Stimulated activated CD8-positive, alpha-beta memory T cell treated with anti-CD3 and anti-CD28 coated beads, Interleukin-4, amount 100 ng/mL, for 1 hour (primary cell): ENCODE measurements at places on chromosomes 13 and 19.

DNA sequence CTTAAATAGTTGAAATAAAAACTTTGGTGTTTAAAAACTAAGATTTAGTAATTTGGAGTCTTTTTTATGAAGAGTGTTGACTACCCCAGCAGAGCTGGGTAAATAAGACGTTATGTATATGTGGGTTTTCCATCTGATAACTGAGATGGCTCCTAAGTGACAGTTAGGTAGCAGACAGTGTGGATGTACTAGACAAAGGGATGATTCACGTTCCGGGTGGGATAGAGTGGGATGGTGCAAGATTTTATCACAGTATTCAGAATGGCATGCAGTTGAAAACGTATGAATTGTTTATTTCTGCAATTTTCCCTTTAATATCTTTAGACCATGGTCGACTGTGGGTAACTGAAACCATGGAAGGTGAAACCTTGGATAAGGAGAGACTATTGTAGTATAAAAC is 50.4 kb downstream of the NAA16 start:
- no peak for DNase-seq

- DNase-seq = no peak
Measured at GRCh38 chr13:35736876-35737275, 260.4 kb upstream of the MAB21L1 start.

DNA sequence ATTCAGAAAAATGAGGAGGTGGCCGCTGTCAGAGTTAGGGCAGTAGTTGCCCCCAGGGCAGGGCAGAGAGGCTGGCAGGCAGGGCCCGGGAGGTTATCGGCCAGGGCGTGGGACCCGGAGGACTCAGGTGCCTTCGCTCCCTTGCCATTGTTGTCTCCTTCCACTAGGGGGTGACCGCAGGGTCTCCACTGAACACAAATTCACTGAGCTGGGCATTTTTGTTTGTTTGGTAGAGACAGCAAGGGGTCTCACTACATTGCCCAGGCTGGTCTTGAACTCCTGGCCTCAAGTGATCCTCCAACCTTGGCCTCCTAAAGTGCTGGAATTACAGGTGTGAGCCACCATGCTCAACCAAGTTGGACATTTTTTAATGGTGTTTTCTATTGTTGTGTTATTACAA is 25.1 kb downstream of the CARS2 start:
- DNase-seq = no peak

GRCh38 chr19:27955485-27956480 is 1257.2 kb downstream of the UQCRFS1 start:
- no peak for DNase-seq

GRCh38 chr13:89883893-89884448 is 1463.5 kb upstream of the MIR17HG start:
- no peak for DNase-seq

- no peak for DNase-seq
Measured at GRCh38 chr13:75294110-75294509, 187.9 kb downstream of the TBC1D4 start.

GRCh38 chr13:61880578-61881283 is 465.1 kb upstream of the PCDH20 start:
- DNase-seq = no peak

DNA sequence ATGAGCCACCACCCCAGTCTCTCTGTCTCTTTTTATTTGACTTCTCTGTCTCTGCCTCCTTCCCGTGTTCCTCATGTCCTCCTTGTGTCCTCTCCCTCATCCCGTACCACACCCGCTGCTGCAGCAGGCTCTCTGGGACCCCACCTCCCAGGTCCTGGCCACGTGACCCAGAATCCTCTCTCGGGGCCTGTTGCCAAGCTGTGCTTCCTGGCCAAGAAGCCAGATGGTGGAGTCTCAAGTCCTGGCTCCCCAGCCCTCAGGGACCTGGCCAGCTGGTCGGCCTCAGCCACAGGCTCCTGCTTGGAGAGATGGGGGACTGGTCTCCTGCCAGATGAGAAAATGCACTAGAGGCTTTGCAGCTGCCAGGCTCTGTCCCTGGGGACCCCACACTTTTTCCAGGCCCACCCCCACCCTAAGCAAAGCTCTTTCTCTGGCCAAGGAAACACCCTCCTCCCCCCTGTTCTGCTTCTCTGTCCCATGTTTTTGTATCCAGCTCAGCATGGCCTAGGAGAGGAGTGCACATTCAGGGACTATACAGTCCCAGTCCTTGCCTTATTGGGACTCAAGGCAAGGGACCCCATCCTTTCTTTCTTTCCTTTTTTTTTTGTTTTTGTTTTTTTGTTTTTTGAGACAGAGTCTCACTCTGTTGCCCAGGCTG is 34.3 kb upstream of the SHKBP1 start:
- no peak for DNase-seq

DNA sequence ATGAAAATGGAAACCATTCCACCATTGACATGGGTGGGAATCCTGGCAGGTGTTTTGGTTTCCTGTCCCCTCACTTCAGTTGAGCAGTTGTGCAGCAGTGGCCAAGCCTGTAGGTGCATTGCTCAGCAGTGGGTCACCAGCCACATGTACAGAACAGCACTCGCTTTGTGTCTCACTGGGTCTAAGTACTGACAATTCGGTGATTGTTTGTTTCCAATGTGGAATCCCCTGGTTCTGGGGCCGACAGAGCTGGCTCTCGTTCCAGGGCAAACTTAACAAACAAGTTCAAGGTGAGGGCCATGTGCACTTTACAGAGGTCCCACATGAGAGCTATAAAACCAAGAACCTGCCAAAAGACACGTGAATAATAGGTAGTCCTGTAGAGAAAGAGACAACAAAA is 54.1 kb upstream of the SPATA13 start:
- DNase-seq = no peak

DNA sequence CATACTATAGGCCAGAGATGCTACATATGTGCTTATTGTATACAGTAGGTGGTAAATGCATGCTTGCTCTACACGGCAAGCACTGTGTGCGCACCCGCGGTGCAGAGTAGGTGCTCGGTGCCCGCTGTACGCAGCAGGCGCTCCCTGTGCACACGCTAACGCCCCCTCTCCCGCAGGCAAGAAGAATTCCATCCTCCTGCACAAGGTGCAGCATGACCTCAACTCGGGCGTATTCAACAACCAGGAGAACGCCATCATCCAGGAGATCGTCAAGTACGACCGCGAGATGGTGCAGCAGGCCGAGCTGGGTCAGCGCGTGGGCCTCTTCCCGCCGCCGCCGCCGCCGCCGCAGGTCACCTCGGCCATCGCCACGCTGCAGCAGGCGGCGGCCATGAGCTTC is 17.7 kb downstream of the POLRMT start:
- no peak for DNase-seq

GRCh38 chr19:42512743-42513304 is 15.5 kb downstream of the CEACAM1 start:
- DNase-seq = no peak

GRCh38 chr13:42354241-42355091 is 82.5 kb downstream of the AKAP11 start:
- DNase-seq = no peak

DNA sequence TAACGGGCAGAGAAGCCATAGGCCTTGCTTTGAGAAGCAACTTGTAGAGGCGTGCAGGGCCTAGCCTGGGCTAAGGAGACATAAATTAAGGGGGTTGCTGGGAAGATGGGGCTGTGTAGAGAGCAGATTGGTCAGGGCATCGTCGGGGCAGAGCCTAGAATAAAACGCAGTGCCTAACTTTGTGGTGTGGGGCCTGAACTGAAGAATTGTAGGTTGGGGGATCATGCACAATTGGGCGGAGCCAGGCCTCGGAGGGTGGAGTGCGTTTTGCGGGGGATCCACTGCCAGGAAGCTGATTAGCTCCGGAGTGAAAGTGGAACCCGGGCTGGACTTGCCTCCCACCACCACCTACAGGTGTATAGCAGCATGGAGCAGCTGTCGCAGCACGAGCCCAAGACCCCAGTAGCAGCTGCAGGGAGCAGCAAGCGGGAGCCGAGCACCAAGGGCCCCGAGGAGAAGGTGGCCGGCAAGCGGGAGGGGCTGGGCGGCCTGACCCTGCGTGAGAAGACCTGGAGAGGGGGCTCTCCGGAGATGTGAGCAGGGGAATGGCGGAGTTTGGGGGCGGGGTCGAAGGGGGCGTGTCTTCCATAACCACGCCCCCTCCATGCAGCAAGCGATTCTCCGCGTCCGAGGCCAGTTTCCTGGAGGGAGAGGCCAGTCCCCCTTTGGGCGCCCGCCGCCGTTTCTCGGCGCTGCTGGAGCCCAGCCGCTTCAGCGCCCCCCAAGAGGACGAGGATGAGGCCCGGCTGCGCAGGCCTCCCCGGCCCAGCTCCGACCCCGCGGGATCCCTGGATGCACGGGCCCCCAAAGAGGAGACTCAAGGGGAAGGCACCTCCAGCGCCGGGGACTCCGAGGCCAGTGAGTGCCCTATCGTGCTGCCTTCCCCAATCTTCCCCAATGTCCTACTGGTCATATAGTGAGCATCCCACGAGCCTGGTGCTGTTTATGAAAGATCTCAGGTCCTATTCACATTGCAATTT is 13.8 kb downstream of the DNASE2 start:
- no peak for DNase-seq

- DNase-seq = no peak
Measured at GRCh38 chr13:46606970-46607369, 54.0 kb downstream of the LRCH1 start.

- DNase-seq = no peak
Measured at GRCh38 chr13:35858665-35859064, 272.5 kb downstream of the DCLK1 start.

- no peak for DNase-seq
Measured at GRCh38 chr13:45015300-45015699, 26.0 kb downstream of the GPALPP1 start.
